ENCODE measurements at places on chromosomes 12 and 14. TPM values are rescaled to one million over a fixed set of nuclear protein-coding genes. Genes with fewer than 3 reads are reported as not detected.

Gene DUSP6
- 23.6 TPM for total RNA-seq

Gene SLC25A21
- 6.4 TPM for total RNA-seq

- no peaks in the 10 kb centered on the region for H3K36me3 ChIP-seq
- no peak for DNase-seq
Measured at GRCh38 chr12:74725154-74725553, 187.5 kb downstream of the ATXN7L3B start.

GRCh38 chr12:105706973-105707334, 376.5 kb downstream of the C12orf75 start:
- no peak overlapping the region for H3K27ac ChIP-seq
- H3K27me3 ChIP-seq, result no peaks in the 10 kb centered on the region
- no peak for DNase-seq
- no peak overlapping the region for H3K4me3 ChIP-seq
- H3K4me1 ChIP-seq, result peaks cover 14% of the 10 kb centered on the region
- H3K36me3 ChIP-seq, result no peaks in the 10 kb centered on the region

- H3K27ac ChIP-seq, result peak overlapping the region; percentile 99
- H3K4me1 ChIP-seq, result peaks cover 47% of the 10 kb centered on the region
- H3K36me3 ChIP-seq, result no peaks in the 10 kb centered on the region
- H3K27me3 ChIP-seq, result no peaks in the 10 kb centered on the region
- DNase-seq, result peak; percentile 90
- no peak overlapping the region for H3K4me3 ChIP-seq
Measured at GRCh38 chr14:75452900-75453816, 25.3 kb downstream of the JDP2 start.

GRCh38 chr12:77813558-77813957, 17.1 kb upstream of the NAV3 start:
- no peak overlapping the region for H3K4me3 ChIP-seq
- no peaks in the 10 kb centered on the region for H3K4me1 ChIP-seq
- no peaks in the 10 kb centered on the region for H3K27me3 ChIP-seq
- no peaks in the 10 kb centered on the region for H3K36me3 ChIP-seq

Gene NGB
- total RNA-seq, result not detected

Gene MYL2
- total RNA-seq, result not detected

- no peaks in the 10 kb centered on the region for H3K36me3 ChIP-seq
- no peaks in the 10 kb centered on the region for H3K4me1 ChIP-seq
- no peak overlapping the region for H3K27ac ChIP-seq
Measured at GRCh38 chr12:62581288-62582064, 114.8 kb downstream of the MON2 start.

Measured in neural progenitor cell (in vitro differentiated cells).